ENCODE measurements at places on chromosomes 12 and 14.

- no peak for DNase-seq
Observed at GRCh38 chr14:38210587-38211216, 3.0 kb downstream of the SSTR1 start.

GRCh38 chr12:50750366-50750765, 13.5 kb upstream of the ATF1 start:
- no peak for DNase-seq

GRCh38 chr14:94292872-94293577, at the start of gene SERPINA10:
SERPINA10 (minus strand) TSS chr14:94293268; CDS start chr14:94290593, 2,675 bp downstream.
- DNase-seq, result no peak

DNA sequence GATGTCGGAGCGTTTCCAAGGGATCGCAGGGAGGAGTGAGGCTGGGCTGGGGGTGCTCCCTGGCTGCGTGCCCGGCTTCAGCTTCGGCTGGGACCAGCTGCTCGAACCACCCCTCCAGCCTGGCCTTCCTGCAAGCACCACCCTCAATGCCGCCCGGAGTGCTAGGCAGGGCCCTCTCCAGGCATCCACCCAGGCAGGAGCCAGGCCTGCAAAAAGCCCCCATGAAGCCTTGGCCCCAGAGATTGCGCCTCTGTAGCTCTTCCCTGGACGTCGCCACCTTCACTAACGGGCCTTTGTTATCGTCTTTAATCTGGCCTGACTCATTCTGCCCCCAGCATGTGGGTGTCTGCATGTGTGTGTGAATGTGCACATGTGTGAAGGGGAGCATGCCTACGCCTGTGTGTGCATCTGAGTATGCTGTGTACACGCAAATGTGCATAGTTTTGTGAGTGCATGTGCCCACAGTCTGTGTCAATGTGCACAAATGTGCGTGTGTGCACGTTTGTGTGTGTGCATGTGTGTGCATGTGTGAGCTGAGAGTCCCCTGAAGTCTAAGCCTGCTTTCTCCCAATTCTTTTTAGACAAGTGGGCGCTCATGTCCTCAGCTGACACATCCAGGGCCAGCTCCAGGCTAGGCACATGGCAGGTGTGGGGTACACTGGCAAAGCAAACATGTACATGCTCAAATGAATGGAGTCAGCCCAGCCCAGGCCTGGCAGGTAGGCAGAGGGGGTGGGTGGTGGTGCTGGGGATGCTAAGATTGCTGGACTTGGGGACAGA, 195.4 kb upstream of the C14orf180 start:
- DNase-seq, result no peak

- no peak for DNase-seq
Observed at GRCh38 chr14:87158283-87158682, 834.7 kb downstream of the GALC start.
